GM12892 (cell line): ENCODE measurements at places on chromosomes 2 and 18.

DNA sequence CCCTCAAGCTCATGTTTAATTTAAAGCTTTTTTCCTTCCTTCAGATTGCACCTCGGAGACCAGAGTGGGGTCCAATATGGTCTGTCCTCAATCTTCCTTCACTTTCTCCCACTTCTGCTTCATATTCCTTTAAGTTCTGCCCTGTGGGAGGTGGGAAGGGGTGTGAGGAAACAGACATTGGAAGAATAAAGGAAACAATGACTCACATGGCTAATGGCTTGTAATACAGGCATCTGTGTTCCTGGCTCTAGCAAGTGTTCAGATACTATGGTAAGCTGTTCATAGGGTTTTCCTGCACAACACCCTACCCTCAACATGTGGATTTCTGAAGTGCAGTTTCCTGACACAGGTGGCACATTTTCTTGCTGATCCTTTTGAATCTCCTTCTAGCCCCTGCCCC lies 209.5 kb downstream of the PIK3C3 start:
- no peak for DNase-seq

DNA sequence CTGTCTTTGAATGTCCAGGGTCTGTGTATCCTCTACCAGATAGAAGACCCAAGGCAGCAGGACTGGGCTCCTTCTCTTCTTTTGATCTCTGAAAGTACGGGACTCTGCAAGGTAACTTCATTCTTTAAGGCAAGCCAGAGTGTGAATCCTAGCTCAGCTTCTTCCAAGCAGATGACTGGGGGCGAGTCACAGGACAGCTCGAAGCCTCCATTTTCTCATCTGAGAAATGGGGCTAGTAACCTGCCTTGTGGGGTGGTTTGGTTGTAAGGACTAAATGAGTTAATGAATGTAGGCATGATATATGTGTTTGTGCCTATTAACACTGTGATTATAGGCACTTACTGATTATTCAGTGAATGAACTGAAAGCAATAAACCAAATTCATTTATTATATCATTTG lies 46.7 kb downstream of the DGKD start:
- no peak for DNase-seq

- no peak for DNase-seq
These were observed 80.5 kb upstream of the KIF5C start for GRCh38 chr2:148794558-148794957.

- DNase-seq: no peak
These were observed 41.8 kb downstream of the INPP4A start for GRCh38 chr2:98486374-98486981.

GRCh38 chr18:21741312-21741561 lies 645 bp downstream of the MIB1 start:
- no peak for DNase-seq

DNA sequence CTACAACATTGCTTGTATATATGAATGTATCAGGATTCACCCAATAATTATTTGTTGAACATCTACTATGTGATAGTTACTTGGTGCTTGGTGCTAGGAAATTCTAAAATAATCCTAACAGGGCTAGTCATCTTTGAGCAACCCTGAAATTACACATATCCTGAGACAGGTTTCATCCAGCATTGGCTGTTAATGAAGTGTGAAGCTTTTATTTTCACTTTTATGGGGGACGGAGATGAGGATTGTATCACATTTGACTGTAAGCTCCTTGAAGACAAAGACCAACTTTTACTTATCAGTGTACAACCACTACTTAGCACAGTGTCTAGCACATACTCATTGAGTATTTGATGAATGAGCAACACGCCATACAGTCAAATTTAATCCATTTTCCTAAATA lies 6.8 kb upstream of the GALM start:
- DNase-seq: no peak

- no peak for DNase-seq
These were observed 448.8 kb downstream of the ZNF516 start for GRCh38 chr18:76046221-76046620.

- no peak for DNase-seq
These were observed 39.2 kb downstream of the CCDC138 start for GRCh38 chr2:108825736-108826135.

DNA sequence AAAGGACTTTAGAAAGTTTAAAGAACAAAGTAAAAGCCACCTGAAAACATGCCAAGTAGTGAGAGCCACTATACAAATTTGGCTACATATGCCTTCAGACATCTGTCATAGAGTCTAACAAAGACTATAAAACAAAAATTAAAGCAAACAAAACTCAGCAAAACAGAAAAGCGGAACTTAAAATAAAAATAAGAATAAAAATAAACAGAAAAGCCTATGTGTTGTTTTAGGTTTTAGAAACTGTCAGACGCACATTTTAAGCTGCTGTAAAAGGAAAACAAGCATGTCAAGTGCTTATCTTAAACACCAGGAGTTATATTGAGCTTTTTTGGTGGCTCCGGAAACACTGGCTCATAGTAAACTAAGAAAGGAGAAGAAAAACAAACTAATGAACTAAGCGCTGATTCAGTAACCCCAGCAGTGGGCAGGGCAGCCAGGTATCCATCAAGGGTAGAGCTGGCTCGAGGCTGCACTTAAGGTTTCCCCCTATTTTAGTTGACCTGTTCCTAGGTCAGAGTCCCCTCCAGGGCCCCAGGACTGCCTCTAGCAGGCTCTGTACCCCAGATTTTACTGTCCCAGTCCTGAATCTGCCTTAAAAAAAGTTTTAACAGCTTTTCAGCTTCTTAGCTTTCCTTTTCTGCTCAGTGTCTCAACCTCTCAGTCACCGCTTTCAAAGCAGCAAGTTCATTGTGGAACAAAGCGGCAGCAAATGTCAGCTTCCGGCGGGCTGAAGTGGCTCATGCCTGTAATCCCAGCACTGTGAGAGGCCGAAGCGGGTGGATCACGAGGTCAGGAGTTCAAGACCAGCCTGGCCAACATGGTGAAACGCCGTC lies 15.4 kb upstream of the RMC1 start:
- no peak for DNase-seq

DNA sequence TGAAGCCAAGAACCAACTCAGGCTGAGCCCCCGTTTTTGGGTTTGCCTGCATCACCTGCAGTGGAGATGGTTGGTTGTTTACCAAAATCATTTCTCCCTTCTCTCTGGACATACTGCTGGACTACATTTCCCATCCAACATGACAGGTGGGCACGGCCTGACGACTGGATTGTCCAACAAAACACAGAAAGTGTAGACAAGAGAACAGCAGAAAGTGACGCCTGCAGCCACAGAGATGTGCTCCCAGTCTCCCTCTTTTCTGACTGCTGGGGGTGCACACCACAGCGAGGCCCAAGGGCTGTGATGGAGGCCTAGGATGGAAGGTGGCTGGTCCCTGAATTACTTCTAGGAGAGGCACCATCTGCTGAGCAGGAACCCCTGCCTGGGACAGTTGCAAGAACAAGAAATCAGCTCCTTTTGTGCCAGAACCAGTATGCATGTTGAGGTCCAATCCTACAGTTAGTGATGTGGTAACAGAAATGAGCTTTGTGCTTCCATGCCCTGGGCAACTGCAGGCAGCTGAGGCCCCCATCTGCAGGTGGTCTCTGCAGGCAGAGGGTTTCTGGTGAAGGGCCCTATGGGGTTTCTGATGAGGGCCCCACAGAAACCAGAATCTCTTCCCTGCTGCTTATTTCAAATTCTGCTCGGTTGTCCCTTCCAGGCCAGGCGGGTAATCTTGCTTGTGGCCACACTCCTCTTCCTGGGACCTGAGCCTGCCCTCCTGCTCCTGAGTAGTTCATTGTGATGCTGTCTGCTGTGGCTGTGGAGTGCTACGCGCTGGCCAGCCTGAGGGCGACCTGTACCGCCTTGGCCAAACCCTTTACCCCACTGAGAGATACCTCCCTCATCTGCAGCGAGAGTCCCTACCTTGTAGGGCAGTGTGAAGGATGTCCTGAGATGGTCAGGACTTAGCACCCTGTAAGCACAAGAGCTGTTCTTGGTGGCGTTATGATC lies 168.3 kb downstream of the ASB1 start:
- no peak for DNase-seq

GRCh38 chr18:51610481-51610880 lies 413.0 kb upstream of the MEX3C start:
- no peak for DNase-seq
